Muscle of arm (tissue), 14 donors: ENCODE measurements at places on chromosomes 11 and 22. TPM values are rescaled to one million over a fixed set of nuclear protein-coding genes. Genes with fewer than 3 reads are reported as not detected.

GLYATL2 gene
- polyA plus RNA-seq, result 1.8 TPM

CD3D gene
- polyA plus RNA-seq, result 1.1 TPM

TRIM49D2 gene
- not detected for polyA plus RNA-seq

SHANK2 gene
- polyA plus RNA-seq, result 1.4 TPM

HBG2 gene
- 6,007 TPM for polyA plus RNA-seq

RIC3 gene
- 2.0 TPM for polyA plus RNA-seq

TSGA10IP gene
- not detected for polyA plus RNA-seq

LMNTD2 gene
- not detected for polyA plus RNA-seq

TMPRSS13 gene
- not detected for polyA plus RNA-seq

P2RY2 gene
- polyA plus RNA-seq, result 3.9 TPM

SCGB1D2 gene
- not detected for polyA plus RNA-seq
